ENCODE measurements at places on chromosomes 4 and X. TPM values are rescaled to one million over a fixed set of nuclear protein-coding genes. Genes with fewer than 3 reads are reported as not detected.
A peak's percentile ranks its signal among the peaks of the same experiment; 100 is the strongest.

DNA sequence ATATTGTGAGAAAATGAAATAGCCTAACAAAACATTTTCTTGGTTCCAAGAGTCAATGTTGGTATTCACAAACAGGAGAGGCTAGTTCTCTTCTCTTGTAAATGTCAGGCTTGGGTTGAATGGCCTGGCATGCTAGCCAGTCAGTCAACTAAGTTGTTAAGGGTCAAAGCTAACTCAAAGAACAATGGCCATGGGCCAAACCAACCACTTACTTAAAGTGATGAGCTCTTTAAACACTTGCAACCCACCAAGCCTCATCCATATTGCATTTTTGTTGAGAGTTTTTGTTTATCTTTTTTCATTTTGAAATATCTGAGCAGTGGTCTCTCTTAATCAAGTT is 394.5 kb downstream of the RAB28 start:
- no peak for DNase-seq

GRCh38 chrX:30713061-30713525 is 59.9 kb downstream of the GK start:
- DNase-seq, result peak; percentile 61

GRCh38 chrX:17038277-17038676 is 91.8 kb downstream of the REPS2 start:
- DNase-seq, result no peak

DNA sequence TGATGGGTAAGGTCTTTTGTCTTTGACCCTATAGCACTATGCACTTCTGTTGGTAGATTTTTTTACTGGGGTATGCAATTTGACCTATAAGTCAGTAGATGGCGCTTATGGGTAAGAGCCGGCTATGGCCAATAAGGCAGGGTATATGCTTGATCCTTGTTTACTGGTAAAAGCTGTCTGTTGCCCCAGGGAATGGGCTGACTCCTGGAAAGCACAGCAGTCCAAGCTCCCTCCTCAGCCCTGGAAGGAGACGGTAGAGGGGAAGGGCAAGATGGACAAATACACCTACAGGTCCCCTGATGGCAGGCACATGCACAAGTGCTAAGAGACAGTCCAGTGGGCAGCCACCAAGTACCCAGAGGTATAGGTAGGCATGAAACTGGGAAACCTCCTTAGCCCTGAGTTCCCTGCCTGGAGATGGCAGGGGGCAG is 63.7 kb downstream of the ADAMTS3 start:
- peak; percentile 29 for DNase-seq

DNA sequence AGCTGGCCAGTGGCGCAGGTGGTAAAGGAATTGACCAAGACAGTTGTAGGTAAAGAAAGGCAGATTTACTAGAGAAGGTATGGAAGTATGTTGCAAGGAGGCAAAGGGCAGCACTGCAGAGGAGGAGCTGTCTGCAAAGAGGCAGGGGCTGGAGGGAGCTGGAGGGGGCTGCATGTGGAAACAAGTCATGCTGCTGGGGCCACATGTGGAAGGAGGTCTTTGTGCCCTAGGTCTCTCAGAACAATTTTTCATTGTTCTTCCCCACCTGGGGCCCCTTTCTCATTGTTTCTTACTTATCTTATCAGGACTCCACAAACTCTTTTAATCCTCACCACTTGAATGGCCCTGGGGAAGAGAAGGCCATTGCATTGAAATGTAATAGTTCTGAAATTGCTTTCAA is 144.8 kb upstream of the PLAC1 start:
- DNase-seq, result no peak

DNA sequence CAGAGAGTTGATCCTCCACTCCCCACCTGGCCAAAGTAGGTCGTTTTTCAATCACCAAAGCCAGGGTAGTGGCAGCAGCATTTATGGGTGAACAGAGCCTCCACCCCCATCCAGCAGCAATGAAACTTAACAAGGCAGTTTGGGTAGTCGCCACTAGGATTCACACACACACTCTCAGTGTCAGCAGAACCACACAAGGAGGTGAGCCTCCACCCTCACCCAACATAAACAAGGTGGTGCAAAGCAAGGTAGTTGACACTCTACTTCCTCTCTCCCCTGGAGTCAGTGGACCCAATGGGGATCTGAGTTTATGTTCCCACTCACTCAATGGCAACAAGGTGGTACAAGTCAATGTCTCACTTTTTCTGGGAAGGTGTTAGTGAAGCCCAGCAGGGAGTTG is 50.4 kb upstream of the CCDC149 start:
- DNase-seq, result no peak

GRCh38 chr4:86043755-86044592 is 315.9 kb downstream of the MAPK10 start:
- DNase-seq, result peak; percentile 89

DNA sequence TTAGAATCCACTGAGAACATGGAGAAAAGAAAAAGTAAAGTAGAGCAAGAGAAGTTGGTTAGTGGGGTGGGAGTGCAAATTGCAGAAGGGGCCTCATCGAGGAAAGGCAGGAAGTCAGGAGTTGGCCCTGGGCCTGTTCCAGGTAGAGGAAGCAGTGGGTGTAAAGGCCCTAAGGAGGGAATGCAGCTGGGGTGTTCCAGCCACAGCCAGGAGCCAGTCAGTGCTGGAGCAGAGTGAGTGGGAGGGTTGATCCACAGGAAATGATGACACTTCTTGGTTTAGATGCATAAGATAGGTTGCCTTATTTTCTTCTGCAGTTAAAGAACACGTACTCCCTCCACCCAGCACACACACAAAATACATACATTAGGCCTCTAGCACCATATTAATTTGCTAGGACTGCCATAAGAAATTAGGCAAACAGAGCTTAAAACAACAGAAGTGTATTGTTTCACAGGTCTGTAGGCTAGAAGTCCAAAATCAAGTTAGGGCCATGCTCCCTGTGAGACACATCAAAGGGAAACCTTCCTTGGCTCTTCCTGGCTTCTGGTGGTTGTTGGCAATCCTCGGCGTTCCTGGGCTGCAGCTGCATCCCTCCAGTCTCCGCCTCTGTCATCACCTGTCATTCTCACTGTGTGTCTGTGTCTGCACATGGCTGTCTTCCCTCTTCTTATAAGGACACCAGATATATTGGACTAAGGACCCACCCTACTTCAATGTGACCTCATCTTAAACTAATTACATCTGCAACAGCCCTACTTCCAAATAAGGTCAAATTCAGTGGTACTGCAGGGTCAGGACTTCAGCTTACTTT is 205.9 kb downstream of the AASDH start:
- DNase-seq, result peak; percentile 59

DNA sequence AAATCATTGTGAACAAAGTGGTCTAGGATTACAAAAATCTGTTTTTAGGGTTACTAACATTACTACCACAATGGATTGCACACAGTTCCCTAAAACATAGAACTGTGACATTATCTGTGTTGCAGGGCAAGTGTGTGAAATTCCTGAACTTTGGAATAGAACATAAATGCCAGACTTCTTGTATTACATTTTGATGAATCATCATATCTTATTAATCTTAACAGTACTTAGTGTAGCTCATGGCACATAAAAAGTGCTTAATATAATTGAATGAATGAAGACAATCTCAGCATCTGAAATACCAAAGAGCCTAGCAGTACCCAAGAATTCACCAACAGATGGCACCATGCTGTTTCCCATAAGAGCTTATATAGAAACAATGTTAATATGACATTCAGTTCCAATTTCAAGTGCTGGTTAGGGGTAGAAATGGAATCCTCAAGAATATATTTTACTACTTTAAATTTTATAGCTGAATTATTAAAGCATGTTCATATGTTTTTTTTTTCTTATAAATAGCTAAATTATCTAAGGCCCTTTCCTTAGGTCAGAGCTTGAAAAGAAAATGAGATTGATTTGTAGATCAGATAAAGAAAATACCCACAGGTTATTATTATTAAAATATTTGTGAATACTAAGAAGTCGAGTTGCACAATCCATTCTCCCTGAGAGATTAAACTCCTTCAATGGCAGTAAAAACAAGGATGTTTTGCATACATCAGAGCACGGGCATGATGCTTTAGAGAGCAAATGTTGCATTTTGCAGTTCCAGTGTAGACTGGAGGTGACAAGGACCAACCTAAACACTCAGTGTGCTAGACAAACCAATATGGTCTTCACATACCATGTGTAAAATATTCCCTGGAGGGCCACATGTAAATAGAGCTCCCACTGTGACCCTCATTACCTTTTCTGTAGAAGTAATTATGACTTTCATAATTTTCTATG is 25.7 kb upstream of the SHISA3 start:
- DNase-seq, result peak; percentile 69

GRCh38 chr4:124783847-124784246 is 71.3 kb upstream of the ANKRD50 start:
- DNase-seq, result no peak

DNA sequence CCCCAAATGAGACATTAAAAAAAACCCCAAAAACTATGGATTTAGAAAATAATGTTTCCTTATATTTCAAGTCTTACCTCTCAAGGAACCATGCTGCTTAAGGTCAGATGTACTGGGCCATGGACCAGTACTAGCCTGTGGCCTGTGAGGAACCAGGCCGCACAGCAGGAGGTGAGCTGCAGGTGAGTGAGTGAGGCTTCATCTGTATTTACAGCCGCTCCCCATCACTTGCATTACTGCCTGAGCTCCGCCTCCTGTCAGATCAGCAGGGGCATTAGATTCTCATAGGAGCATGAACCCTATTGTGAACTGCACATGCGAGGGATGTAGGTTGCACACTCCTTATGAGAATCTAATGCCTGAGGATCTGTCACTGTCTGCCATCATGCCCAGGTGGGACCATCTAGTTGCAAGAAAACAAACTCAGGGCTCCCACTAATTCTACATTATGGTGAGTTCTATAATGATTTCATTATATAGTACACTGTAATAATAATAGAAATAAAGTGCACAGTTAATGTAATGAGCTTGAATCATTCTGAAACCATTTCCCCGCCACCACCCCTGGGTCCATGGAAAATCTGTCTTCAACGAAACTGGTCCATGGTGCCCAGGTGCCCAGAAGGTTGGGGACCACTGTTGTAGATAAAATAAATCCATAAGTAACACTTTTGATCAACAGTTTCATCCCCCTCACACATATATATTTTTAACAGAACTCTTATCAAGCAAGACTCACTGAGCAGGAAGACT is 105.3 kb upstream of the CBR4 start:
- no peak for DNase-seq

- no peak for DNase-seq
Measured at GRCh38 chrX:129626026-129626425, 28.7 kb downstream of the APLN start.

DNA sequence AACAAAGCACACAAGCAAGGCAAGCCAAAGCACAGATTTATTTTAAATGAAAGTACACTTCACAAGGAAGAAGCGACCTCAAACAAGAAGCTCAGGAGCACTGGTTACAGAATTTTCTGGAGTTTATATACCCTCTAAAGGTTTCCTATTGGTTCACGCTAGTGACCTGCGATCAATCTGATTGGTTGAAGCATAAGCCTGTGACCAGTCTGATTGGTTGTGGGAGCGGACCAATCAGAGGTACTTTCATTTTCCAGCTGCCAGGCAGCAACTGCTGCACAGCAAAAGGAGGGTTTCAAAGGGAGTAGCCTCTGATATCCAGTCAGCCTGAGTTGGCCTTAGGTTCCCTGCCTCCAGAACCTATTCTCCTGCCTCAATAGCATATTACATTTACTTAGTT is 4.6 kb upstream of the AREG start:
- no peak for DNase-seq

GRCh38 chr4:147786031-147786430 is 54.1 kb downstream of the ARHGAP10 start:
- DNase-seq, result peak; percentile 50

- no peak for DNase-seq
Measured at GRCh38 chrX:110318664-110318968, 731 bp upstream of the AMMECR1 start.

DNA sequence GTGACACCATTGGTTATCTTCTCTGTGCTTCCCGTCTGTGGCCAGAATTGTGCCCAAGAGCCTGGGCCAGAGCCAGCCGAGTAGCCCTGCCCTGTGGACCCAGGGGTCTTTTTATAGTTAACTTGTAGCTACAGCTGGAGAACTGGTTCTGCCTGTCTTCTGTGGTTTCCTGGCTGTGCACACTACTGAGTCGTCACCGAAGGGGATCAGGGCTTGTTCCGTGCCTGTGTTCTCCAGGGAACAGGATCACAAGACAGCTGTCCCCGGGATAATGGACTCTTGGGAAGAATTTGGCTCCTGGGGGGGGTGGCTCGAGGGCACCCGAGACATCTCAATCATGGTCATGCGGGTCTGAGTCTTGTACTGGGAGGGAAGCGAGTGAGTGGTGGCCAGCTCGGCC is 22.1 kb upstream of the OPN1LW start:
- peak; percentile 16 for DNase-seq

The F8A2 gene
- not detected for total RNA-seq

The MPC1L gene
- not detected for total RNA-seq

The CNKSR2 gene
- 13.4 TPM for total RNA-seq

The CSAG1 gene
- total RNA-seq, result not detected

The MAGEB17 gene
- total RNA-seq, result not detected

The USP26 gene
- total RNA-seq, result not detected

The SPATA18 gene
- total RNA-seq, result 3.6 TPM

The ODAM gene
- not detected for total RNA-seq

The PACRGL gene
- total RNA-seq, result 34.6 TPM

The TRO gene
- total RNA-seq, result 47.0 TPM
